ENCODE measurements at places on chromosomes 2 and 18. TPM values are rescaled to one million over a fixed set of nuclear protein-coding genes. Genes with fewer than 3 reads are reported as not detected.

UGT1A7 gene
- not detected for total RNA-seq

APOB gene
- 5.9 TPM for total RNA-seq

- DNase-seq: no peak
These were observed 14.8 kb downstream of the MBD2 start for GRCh38 chr18:54209471-54210180.

DNA sequence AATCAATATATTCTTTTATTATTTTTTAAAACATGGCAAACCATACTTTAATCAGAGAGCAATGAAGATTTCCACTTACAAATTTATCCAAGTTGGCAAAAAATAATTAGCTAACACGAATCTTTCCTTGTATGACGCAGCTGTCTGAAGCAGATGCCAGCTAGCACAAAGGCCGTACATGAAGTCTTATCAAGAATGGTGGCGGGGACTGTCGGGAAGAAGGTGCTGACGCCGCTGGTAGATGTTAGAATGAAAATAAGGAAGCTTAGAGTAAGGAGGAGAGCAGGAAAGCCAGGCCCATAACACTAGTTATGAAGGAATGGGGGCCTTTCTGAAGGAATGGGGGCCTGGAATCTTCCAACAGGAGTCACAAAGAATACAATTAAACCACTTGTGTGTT lies 96.7 kb downstream of the ZNF516 start:
- DNase-seq: no peak

DNA sequence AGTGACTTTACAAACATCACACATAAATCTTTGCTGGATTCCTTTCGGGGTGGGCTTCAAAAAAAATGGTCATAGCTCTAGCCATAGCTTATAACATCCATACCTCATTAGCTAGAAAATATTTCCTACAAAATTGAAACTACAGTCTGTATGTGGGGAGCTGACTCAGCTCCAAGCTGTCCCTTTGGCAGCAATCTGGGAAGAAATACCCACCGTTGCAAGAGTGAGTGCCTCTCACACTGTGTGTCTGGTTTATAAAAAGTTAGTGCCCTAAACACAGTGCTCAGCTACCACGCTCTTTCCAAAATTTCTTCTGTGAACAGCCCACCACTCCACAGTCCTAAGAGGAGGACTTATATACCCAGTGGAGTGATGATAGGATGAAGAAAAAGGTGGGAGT lies 170.1 kb downstream of the RBM43 start:
- no peak for DNase-seq

DNA sequence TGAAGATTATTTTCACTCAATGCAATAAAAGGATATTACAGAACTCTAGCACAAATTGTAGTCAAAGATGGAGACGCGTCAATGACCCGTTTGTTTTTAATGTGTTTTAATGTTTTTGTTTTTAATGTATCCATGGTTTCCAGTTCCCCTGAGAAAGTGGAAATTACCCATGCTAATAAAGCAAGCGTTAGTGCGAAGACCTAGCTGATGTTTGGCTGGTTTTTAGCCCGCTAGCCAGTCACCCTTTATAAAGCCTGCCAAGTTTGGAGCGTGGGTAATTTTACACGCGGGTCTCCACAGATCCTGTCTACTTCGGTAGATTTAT lies 430 bp upstream of the CHMP1B start:
- DNase-seq: no peak

Measured in aorta (tissue), 5 donors.